ENCODE measurements at places on chromosomes 12 and 14.

DNA sequence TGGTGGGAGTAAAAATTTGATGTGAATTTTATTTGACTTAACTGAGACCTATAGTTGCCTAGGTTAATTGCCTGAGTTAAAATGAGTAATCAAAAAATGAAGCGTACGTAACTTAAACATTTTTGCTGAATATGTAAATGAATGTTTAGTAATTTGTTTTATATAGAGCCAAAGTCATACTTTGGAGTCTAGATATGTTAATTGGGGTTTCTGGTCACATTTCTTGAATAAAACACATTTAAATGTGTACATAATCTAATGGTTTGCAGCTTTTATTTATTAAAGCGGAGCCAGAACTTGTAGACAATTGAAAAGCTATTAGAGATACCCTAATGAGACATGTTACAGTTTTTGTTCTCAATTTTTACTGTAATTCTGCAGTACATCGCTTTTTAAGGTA, 71.2 kb downstream of the AEBP2 start:
- DNase-seq: no peak

DNA sequence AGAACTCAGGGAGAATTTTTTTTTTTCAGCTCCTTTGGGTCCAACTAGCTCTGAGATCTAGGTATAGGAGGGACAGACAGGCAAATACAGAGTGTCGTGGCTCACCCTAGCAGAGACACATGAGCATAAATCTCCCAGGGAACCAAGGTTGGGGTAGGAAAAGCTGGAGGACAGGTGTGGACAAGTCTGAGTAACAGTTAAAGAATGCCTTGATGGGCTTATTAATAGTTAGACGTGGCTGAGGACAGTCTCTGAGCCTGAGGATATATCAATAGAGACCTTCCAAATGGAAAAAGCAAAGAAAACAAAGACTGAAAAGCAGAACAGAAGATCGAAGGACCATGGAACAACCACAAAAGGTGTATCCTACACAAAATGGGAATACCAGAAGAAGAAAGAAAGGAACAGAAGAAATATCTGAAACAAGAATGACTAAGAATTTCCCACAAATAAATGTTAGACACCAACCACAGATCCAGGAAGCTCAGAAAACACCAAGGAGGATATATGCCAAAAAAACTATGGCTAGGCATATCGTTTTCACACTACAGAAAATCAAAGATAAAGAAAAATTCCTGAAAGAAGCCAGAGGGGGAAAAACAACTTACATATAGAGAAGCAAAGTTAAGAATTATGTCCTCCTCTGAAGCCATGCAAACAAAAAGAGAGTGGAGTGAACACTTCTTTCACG, 80.9 kb downstream of the PTPRB start:
- DNase-seq: no peak

DNA sequence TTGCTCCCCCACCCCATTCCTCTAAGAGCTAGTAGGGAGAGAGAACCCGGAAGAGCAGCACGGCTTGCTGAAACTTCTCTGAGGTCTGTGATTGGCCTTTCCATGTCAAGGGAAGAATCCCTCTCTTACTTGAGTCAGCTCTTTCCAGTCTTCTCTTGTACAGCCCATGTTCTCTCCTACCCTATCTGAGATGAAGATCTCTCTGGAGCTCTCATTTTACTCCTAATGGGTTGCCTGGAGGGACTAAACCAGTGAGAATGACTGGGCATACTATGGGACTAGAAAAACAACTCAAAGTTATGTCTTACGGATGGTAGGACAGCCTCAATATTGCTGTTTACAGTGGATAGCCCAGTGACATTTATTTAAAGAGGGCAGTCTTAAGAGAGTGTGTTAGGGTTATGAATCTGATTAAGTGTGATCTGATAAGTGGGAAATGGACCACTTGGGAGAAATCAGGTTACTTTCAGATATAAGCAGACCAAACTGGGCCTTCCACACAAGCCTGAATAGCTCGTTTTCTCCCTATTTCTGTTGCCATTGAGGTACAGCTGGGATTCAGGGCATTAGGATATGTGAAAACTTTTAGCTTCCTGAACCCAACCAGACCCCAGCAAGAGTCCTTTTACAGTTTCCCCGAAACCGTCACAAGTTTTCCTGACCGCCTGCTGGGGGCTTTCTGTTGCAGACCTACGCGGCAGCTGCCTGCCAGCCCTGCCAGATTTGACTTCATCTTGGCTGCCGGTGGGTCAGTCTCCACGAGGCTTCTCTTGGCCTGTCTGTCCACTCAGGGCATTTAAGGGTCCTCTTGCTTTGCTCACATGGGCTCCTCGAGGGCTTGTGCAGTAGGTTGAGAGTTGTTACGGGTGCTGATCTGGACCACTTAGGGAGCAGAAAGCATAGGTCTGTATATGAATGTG, 16.9 kb downstream of the ETV6 start:
- no peak for DNase-seq

DNA sequence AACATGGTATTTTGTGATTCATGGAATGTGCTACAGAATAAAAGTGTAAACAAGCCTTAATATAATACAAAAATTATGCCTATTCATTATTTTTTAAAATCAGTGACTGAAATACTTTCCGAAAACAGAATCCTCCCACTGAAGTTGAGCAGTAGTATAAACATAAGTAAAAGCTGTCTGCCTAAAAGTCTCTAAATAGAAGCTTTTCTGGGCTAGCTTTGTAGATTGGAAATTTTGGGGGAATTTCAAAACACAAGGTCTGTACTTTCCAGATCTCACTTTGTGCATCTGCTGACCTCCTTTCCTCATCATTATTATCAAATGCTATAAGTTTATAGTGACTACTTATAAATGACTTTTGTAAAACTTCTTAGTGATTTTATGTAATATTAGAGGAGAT, 80.4 kb upstream of the TRHDE start:
- no peak for DNase-seq

GRCh38 chr12:106149096-106149784, 10.5 kb upstream of the NUAK1 start:
- no peak for DNase-seq

GRCh38 chr12:130819681-130820080, 19.4 kb downstream of the STX2 start:
- no peak for DNase-seq
